Inflammatory macrophage treated with lipopolysaccharide for 1 hour (primary cell): ENCODE measurements at places on chromosomes 12 and 14.

GRCh38 chr12:501722-502447 is 42.1 kb downstream of the B4GALNT3 start:
- no peak for DNase-seq

DNA sequence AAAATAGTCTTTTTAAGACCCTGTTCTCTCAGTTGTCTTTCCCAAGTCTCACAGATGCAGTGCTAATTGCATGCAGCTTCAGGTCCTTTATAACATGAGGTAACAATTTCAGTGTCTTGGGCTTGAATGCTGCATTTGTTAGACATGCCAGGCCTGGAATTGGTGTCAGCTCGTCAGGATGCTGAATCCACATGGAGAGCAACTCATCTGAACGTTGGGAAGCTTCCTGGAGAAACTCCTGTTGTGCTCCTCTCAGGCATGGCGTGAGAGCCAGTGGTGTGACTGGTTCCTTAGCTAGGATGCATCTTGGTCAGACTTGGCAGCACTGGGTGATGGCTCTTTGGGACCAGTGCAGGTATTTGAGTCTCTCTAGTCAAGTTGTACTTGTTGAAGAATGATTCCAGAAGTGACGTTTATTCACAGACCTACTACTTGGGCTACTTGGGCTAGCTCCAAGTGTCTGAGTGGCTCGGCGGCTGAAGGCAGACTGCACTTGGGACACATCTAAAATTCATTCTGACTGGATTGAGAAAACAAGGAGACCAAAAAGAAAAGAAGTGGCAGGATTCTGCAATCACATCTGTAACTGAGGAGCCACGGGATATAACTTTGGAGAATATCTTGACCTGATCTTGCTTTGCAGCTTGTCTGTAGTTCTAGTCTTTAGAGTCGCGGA is 134.8 kb upstream of the ARHGAP5 start:
- no peak for DNase-seq

DNA sequence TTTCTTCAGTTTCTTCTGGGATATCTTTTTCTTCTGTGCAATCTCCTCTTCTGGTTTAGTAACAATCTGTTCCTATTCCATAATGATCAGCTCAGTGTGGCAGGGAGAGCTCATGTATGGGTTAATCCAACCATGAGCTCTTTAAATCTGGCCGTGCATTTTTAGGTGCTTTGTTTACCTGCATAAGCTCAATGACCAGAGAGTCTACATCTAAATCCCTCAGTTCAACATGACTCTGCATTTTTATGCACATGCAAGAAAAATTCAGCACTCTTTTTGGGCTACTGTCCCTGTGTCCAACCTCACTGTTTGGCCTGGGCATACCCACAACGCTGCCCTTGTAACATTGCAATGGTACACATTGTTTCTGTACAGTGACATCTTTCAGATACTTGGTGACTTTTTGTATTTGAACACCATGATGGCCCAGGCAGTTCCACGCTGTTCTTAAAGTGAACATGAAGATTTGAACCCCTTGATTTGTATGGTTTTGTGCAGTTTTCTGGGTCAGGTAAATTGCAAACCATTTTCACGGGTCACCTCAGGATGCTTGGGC is 243.3 kb upstream of the SRRM4 start:
- no peak for DNase-seq

DNA sequence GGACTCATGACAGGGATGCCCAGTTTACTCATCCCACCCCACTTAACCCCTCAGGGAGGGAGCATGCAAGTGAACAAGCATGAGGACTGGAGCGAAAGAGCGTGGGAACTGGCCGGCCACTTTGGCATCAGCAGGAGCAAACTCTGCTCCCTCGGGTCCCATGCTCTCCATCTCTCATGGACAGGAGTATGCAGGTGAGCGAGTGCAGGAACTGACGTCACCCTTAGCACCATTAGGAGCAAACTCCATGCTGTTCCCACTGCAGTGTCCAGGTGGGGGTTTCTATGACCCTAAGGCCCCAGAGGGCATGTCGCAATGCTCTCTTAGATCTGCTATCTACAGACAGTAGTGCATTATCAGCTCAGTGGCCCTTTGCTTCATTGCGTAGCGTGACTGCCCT is 821.8 kb upstream of the LRFN5 start:
- no peak for DNase-seq

- DNase-seq: peak; percentile 62
Observed at GRCh38 chr12:56129206-56129941, 1.3 kb downstream of the ESYT1 start.

- no peak for DNase-seq
Observed at GRCh38 chr12:50212071-50212467, 44.9 kb upstream of the CERS5 start.

DNA sequence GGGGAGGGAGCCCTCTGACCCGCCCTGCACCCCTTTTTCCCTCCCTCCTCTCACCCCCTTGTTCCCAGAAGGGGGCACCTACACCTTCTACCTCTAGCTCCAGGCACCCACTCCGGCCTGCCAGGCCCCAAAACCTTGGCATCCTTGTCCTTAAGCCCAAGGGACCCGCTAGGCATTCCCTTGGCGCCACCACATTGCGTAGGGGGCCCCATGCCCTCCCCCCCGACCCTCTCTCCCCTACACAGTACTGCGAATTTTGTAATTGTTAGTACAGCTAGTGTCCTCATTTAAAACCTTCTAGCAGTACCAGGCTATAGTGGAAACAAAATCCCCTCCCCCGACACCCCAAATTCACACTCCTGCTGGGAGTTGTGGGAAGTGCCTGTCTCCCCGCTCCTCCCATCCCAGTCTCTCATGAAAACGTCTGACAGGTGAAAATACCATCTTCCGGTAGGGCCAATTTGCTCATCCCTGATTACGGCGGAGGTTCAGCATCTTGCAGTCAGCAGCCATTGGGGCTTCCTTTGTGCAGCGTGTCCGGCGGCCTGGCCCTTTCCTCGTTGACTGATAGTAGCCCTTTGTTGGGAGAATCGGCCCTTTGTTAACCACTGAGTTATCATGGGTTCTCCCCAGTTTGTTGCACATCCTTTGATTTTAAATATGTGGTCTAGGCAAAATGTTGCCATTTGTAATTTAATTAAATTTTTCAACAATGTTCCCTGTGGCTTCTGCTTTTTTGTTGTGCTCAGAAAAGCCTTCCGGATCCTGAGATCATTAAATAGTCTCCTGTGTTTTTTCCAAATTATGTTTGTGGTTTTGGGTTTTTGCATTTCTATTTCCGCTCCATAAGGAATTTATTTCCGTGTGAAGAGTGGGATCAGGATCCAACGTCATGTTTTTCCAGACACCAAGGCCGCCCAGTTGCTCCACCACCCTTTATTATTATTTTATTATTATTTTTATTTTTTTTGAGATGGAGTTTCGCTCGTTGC is 7.9 kb upstream of the CEP170B start:
- no peak for DNase-seq

DNA sequence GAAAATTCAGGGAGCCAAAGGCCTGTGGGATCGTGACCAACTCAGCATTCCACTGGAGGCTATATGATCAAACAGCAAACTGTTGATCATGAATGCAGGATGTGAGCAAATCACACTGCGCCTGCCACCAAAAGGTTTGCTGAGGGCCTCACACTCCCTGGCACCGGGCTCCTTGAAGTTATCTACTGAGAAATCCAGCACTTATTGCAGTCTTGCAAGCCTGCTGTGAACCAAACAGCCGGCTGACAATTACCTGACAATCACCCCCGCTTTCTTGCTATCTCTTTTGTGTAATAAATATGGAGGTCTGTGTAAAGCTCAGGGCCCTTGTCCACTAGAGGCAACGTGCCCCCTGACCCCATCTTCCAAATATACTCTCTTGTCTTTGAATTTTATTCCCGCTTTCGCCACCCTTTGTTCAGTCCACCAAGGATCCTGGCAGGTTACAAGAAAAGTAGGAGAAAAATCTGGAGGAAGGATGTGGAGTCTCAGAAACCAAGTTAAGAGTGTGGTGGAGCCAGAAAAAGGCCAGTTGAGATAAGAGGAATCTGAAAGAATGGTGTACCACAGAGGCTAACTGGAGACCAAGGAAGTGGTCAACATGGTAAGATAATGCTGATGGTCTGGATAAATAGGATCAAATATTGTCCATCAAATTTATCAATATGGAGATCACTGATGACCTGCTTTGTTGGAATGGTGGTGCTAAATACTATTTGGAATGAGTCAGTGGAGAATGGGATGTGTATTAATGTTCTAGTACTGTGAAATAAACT is 229.2 kb downstream of the ALX1 start:
- no peak for DNase-seq

DNA sequence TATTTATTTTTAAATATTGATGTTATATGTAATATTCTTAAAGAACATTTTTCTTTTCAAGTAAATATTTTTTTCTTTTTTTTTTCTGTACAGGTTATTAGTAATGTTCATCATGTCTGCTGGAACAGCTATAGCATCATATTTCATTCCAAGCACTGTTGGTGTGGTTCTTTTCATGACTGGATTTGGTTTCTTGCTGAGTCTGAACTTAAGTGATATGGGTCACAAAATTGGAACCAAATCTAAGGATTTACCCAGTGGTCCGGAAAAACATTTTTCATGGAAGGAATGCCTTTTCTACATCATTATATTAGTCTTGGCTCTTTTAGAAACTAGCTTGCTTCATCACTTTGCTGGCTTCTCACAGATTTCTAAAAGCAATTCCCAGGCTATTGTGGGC is 23.2 kb downstream of the PCNX4 start:
- no peak for DNase-seq

GRCh38 chr14:67683842-67684241 is 9.4 kb upstream of the VTI1B start:
- no peak for DNase-seq

DNA sequence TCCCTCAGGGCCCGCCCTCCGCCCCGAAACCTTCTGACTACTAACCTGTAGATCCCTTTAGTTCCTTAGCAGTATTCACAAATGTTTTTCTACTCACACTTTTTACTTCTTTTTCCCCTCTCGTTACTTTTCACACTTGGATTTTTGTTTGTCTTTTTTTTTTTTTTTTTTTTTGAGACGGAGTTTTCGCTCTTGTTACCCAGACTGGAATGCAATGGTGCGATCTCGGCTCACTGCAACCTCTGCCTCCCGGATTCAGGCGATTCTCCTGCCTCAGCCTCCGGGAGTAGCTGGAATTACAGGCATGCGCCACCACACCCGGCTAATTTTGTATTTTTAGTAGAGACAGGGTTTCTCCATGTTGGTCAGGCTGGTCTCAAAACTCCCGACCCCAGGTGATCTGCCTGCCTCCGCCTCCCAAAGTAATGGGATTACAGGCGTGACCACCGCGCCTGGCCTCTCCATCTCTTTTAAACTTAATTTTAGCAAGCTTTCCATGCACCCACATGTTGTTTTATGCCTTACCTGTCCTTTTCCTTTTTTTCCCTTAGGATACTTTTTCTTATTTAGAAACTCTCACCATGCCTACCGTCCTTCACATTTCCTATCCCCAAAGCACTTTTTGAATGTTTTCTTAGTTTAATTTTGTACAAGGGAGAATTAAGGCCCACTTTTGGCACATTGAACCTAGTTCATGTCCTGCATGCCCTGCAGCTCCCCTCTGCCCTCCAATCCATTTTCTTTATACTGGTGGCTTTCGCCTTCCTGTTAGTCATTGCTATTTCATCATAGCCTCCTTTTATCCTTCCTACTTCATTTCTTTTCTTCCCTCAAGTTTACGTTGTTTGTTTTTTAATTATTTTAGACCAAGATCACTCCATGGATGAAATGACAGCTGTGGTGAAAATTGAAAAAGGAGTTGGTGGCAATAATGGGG is 1.1 kb downstream of the SP1 start:
- DNase-seq: peak; percentile 66

GRCh38 chr12:44335030-44335429 is 499.1 kb downstream of the TMEM117 start:
- DNase-seq: no peak

- no peak for DNase-seq
Observed at GRCh38 chr12:89923091-89923490, 214.5 kb upstream of the ATP2B1 start.

- DNase-seq: peak; percentile 80
Observed at GRCh38 chr14:52695481-52696091, at the start of gene ERO1A. Gene ERO1A, minus strand, starts transcription at chr14:52695558. Its CDS starts 77 bp downstream, at chr14:52695481.

- DNase-seq: no peak
Observed at GRCh38 chr14:60161196-60162107, 3.7 kb downstream of the DHRS7 start.

DNA sequence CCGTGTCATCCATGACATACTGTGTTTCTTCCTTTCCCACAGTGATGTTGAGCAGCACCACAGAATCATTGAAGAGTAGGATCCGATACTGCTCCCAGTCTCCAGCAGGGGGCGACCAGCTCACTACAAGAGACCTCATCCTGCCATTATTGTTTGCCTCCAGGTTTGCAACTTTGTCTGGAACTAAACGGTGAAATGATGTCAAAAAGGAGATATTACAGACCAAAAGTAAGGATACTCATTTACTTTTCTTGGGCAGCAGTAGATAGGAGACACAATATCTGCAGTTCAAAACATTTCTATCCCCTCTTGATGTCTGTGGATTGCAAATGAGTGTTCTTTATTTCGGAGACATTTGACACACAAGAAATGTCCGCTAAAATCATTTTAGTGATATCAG is 47.2 kb downstream of the PTPRB start:
- DNase-seq: peak; percentile 55
